ENCODE measurements at places on chromosomes 11 and 22.

DNA sequence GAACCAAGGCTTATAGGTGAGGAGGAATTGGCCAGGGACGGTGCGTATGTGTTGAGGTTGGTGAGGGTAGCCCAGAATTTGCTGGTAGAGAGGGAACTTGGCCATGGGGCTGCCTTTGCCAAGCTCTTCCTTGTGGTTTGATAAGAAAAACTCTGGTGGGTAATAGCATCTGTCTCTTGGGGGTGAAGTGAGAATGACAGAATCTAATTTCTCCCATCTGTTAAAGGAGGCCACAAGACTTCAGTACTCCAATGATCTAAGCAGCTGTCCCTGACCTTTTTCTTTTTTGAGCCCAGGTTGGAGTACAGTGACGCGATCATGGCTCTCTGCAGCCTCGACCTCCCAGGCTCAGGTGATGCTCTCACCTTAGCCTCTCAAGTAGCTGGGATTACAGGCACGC, 36.0 kb upstream of the PICK1 start:
- no peaks in the 10 kb centered on the region for H3K27me3 ChIP-seq
- no peaks in the 10 kb centered on the region for H3K36me3 ChIP-seq
- DNase-seq = no peak
- no peak overlapping the region for H3K4me3 ChIP-seq
- no peak overlapping the region for H3K27ac ChIP-seq

GRCh38 chr11:74980634-74981033, 8.1 kb upstream of the NEU3 start:
- H3K4me3 ChIP-seq = no peak overlapping the region
- peaks cover 10% of the 10 kb centered on the region for H3K36me3 ChIP-seq
- no peaks in the 10 kb centered on the region for H3K27me3 ChIP-seq

GRCh38 chr11:85540635-85541205, 86.4 kb downstream of the DLG2 start:
- no peak overlapping the region for H3K27ac ChIP-seq
- no peaks in the 10 kb centered on the region for H3K27me3 ChIP-seq
- no peak overlapping the region for H3K4me3 ChIP-seq

DNA sequence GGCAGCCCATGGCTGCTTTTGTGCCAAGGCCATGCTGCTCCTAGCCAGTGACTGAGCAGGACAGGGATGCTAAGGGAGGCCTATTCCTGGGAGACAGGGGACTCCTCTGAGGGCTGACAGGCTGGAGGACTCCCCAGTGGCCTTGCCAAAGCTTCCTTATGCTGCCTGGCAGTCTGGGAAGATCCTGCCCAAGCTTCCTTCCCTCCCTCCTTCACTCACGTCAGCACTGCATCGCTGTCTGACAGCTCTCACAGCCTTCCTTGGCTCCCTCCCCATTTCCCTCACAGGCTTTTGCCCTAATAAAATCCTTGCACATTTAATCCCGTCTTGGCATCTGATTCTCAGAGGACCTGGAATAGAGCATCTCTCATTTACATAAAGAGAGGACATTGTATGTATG, 26.5 kb downstream of the HTR3A start:
- DNase-seq = no peak
- no peaks in the 10 kb centered on the region for H3K36me3 ChIP-seq
- H3K27ac ChIP-seq = no peak overlapping the region
- H3K4me1 ChIP-seq = no peaks in the 10 kb centered on the region

- no peaks in the 10 kb centered on the region for H3K4me1 ChIP-seq
- no peak overlapping the region for H3K4me3 ChIP-seq
- no peaks in the 10 kb centered on the region for H3K36me3 ChIP-seq
- no peak for DNase-seq
Measured at GRCh38 chr11:120182790-120183491, 27.9 kb upstream of the OAF start.

All from Panc1 (cell line).